Activated CD4-positive, alpha-beta T cell treated with anti-CD3 and anti-CD28 coated beads, Interleukin-2, amount 10 ng/mL, durations not matched to agents 24 days and 14 days (primary cell): ENCODE measurements at places on chromosomes 6 and 20. TPM values are rescaled to one million over a fixed set of nuclear protein-coding genes. Genes with fewer than 3 reads are reported as not detected.
A peak's percentile ranks its signal among the peaks of the same experiment; 100 is the strongest.

DNA sequence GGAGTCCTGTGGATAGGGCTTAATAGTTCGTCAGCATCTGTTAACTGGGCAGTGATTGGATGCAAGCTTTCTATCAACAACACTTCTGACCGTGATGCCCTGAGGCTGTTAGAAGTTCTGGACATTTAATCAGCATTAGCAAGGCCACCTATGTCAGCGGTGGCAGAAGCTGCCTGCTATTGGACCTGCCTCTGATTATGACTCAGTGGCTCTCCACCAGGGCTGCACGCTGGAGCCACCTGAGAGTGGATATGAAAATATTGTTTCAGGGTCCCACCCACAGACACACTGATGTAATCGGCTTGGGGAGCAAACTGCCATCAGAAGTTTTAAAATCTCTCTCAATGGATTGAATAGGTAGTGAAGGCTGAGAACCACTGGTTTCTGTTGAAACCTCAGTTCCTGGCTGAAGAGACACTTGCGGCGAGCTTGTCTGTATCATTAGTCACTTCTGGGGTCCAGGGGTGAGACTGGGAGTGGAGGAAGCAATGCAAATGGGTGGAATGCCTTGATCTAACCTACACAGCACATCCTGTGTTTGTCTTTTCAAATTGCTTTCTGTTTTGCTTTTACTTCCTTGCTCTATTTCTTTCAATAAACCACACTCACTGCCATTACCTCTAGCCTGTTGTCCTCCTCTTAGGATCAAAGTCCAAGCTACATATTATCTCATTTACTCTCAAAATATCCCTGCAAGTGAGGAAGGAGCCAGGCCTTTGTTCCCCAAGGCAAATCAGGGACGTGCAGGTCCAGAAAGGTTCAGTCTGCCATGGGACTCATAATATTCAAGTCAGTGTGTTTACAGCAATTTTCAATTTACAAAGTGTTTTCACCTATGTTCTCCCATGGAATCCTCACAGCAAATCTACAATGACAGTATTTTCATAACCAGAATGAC lies 4.2 kb downstream of the CLIC5 start:
- peak; percentile 91 for DNase-seq
- H3K4me3 ChIP-seq, result peak overlapping the region; percentile 64
- H3K4me1 ChIP-seq, result peaks cover 52% of the 10 kb centered on the region
- H3K27me3 ChIP-seq, result peaks cover 9% of the 10 kb centered on the region
- no peaks in the 10 kb centered on the region for H3K36me3 ChIP-seq
- peak overlapping the region; percentile 79 for H3K27ac ChIP-seq

GRCh38 chr20:31260326-31260932 lies 3.0 kb downstream of the DEFB115 start:
- H3K27ac ChIP-seq, result no peak overlapping the region
- H3K27me3 ChIP-seq, result no peaks in the 10 kb centered on the region
- no peak for DNase-seq
- no peak overlapping the region for H3K4me3 ChIP-seq

DNA sequence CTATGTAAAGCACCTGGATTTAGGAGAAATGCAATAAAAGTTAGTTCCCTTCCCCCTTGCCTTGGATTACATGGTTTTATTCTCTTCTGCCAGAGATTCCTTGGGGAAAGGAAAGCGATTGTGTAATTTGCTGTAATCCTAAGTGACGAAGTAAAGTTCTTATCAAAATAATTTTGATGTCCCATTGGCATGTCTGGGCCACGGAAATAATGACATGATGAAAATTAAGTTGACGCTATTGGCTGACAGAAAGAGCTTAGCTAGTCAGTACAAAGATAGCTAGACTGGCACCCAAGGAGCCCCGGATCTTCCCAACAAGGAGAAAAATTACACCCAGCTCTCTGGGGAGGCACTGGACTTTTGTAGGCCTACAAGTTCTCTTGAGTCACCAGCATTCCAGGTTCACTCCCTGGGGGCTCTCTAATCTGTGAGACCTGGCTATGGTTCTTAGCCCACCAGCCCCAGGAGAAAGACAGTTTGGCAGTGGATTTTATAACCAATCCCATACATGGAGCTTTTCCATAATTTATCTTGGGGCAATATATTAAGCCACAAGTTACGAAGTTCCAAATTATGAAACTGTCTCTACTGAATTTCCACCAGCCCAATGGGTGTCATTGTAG lies 59.9 kb downstream of the FOXA2 start:
- no peaks in the 10 kb centered on the region for H3K4me1 ChIP-seq
- no peak overlapping the region for H3K4me3 ChIP-seq
- H3K27me3 ChIP-seq, result no peaks in the 10 kb centered on the region
- DNase-seq, result no peak

Gene BPIFB1
- total RNA-seq, result not detected in 2 replicates

Gene NHSL1
- total RNA-seq, result 0.26 and 0.63 TPM in 2 replicates

DNA sequence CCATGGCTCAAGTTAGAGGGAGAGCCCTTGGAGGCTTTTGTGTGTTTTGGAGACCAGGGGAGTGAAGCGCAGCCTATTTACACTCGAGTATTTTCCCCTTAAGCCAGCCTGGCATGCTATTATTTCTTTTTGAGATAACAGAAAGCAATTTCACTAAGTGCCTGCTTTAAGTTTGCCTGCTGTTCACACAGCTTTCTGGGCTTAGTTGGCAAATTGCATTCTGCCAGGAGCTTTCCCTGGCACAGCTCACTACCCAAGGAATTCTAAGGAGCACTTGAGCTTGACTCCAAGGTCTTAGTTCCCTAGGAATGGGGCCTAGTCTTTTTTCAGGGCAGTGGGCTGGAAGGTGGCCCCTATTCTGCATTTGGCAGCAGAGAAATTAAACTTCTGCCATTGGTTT lies 19.0 kb upstream of the ASXL1 start:
- no peak for DNase-seq
- H3K4me1 ChIP-seq, result peaks cover 14% of the 10 kb centered on the region
- H3K27ac ChIP-seq, result no peak overlapping the region
- H3K36me3 ChIP-seq, result peaks cover 20% of the 10 kb centered on the region
- H3K27me3 ChIP-seq, result no peaks in the 10 kb centered on the region
- H3K4me3 ChIP-seq, result no peak overlapping the region

DNA sequence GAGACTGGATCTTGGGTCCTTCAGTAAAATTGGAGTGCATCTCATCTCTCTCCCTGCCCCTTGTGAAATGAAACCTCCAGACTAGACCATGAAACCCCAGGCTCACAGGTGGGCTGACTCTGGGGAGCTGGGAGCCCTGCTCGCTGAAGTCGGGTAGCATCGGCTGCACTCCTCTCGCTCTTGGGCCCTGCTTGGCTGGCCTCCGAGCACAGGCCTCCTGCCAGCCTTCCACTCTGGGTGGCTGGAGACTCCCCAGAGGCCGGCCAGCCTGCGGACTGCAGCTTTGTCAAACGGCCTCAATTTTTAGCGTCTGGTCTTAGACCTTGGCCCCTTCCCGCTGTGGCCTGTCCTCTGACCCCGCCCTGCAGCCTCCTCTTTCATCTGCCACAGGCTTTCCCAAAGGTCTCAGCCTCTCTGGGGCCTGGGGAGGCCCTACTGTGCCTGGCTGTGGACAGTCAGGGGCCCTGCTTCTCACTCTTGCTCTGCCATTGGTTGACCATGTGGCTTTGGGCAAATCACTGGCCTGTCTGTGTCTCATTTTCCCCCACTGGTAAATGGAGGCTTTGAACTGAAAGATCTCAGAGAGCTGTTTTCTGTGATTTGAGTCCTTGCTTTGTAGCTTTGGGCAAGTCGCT lies 45.1 kb downstream of the SRC start:
- no peaks in the 10 kb centered on the region for H3K27me3 ChIP-seq
- no peaks in the 10 kb centered on the region for H3K4me1 ChIP-seq
- no peak overlapping the region for H3K4me3 ChIP-seq
- no peak overlapping the region for H3K27ac ChIP-seq

GRCh38 chr6:49284180-49284579 lies 178.9 kb downstream of the MMUT start:
- no peaks in the 10 kb centered on the region for H3K4me1 ChIP-seq
- no peak overlapping the region for H3K27ac ChIP-seq
- no peaks in the 10 kb centered on the region for H3K27me3 ChIP-seq
- no peaks in the 10 kb centered on the region for H3K36me3 ChIP-seq
- DNase-seq, result no peak
- H3K4me3 ChIP-seq, result no peak overlapping the region

GRCh38 chr6:71033171-71033570 lies 76.3 kb upstream of the B3GAT2 start:
- no peaks in the 10 kb centered on the region for H3K36me3 ChIP-seq
- no peak for DNase-seq
- peaks cover 2% of the 10 kb centered on the region for H3K27me3 ChIP-seq
